Stimulated activated CD8-positive, alpha-beta memory T cell treated with anti-CD3 and anti-CD28 coated beads, Interleukin-7, amount 100 ng/mL, for 1 hour (primary cell): ENCODE measurements at places on chromosomes 6 and 20.
A peak's percentile ranks its signal among the peaks of the same experiment; 100 is the strongest.

- DNase-seq, result no peak
Measured at GRCh38 chr20:58511364-58511763, 3.8 kb downstream of the APCDD1L start.

DNA sequence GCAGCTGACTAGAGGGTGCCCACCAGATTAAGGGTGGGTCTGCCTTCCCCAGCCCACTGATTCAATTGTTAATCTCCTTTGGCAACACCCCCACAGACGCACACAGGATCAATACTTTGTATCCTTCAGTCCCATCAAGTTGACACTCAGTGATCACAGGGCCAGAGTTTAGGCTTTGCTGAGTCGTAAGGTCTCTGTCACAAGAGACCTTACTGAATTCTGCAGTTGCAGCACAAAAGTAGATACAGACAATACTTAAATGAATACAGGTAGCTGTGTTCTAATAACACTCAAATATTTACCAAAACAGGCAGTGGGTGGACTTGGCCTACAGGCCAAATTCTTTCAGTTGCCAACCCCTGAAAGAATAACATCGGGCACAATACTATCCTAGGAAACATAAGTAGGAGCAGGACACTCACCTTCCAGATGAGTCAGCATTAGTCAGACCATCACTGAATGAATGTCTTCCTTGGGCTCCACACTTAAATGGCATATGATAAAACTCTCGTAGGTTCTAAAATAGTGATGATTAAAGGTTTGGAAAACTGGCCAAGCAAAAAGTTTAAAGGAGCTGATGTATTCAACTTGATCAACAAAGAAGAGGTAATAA is 190.0 kb downstream of the UBE3D start:
- no peak for DNase-seq

- no peak for DNase-seq
Measured at GRCh38 chr6:161265554-161265953, 8.3 kb downstream of the AGPAT4 start.

DNA sequence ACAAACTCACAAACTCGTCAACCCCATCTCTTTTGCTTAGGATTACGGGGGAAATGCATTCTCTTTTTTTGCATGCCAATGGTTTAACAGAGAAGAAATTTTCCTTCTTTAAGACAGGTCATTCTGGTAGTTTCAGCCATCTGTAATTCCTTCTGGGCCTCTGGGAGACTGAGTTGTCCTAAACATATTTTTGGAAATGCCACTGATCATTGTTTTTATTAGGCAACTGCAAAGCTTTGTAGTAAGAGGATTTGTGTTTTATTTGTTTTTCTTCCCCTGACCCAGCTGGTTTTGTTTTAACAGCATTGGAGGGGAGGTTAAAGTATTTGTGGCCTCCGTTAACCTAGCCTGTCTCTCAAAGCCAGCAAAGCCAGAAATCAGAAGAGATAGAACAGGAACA is 73.1 kb upstream of the ISM1 start:
- no peak for DNase-seq

DNA sequence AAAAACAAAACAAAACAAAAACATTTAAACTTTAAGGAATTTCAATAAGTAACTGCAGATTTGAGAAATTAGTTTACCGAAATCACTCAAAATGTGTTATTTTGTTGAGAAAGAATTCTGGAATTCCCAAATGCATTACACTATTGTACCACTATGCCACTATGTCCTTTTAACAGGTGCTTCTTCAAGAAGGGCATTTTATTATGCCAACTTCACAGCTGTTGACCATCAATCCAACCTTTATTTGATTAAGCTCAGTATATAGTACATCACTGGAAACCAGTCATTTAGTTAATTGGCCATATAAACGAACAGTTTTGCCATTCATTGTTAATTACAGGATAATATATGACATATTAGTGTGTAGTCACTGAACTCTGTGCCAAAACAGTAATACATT is 221.7 kb downstream of the ARHGAP18 start:
- DNase-seq, result no peak

DNA sequence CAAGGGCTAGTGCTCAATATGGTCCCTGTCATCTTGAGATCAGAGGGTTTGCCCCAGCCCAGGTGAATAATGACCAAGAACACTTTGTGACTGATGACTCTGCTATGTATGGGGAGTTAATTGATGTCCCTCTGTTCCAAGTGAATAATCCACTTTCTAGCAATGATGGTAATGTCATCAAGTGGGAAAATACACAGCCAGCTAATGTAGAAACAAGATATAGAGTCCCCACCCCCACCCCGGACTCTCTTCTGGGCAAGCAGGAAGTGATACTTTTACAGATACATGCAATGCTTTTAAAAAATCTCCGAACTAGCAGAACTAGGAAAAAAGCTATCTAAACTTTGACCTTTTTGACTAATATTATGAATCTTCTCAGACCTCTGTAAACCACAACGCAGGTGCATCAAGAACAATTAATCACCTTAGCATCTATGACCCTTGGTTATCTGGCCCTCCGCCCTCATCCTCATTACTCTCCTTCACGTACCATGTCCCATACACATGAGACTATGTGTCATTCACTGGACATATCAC is 30.5 kb downstream of the CNR1 start:
- DNase-seq, result no peak

DNA sequence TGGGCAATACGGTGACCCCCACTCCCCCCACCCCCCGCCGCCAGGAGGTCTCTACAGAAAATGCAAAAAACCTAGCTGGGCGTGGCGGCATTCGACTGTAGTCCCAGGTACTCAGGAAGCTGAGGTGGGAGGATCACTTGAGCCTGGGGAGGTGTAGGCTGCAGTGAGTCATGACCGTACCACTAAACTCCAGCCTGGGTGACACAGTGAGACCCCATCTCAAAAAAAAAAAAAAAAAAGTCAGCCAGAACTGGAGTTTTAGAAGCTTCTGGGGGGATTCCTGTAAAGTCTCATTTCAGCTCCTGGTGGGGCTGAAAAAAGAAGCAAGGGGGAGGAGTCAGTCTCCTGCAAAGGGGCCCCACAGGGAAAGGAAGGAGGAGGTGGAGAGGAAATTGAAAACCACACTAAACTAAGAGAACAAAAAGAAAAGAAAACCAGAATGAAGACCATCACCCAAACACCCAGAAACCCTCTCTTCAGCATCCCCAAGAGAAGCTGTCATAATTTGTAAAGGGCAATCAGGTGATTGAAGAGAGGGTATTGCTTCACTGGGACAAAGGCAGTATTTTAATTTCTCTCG is 50.4 kb downstream of the NOL4L start:
- DNase-seq, result peak; percentile 24

GRCh38 chr6:138031850-138032249 is 75.4 kb downstream of the PERP start:
- no peak for DNase-seq

DNA sequence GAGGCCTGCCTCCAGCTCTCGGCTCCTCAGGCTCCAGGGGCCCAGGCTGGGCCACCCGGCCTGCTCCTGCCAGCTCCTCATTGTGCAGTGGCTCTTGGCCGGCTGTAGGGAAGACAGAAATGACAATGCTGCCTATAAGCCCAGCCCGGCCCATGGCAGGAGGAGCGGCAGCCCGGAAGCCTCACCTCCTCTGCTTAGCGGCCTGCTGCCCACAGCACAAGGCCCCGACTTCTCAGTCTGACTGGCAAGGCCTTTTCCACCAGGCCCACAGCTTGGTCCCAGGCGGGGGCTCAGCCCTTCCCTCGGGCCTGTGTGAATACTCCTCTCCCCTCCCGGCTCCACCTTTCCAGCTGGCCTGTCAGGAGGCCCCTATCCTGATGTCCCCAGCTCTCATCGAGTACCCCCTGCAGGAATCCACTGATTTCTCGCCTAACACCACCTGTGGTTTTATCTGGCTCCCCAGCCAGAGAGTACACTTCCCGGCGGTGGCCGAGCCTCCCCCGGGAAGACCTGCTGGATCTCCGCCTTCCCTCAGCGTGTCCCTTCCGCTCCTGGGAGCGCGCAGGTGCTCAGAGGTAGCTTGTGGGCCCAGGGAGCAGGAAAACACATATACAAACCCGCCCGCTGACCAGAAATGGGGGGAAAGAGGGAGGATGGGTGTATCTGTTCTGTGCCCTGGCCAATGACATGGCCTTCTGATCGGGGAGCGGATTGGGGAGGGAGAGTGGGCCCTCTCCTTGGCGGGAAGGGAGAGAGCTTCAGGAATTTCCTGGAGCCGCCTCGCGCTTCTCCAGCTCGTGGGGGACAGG is 963 bp downstream of the DDRGK1 start:
- DNase-seq, result no peak

DNA sequence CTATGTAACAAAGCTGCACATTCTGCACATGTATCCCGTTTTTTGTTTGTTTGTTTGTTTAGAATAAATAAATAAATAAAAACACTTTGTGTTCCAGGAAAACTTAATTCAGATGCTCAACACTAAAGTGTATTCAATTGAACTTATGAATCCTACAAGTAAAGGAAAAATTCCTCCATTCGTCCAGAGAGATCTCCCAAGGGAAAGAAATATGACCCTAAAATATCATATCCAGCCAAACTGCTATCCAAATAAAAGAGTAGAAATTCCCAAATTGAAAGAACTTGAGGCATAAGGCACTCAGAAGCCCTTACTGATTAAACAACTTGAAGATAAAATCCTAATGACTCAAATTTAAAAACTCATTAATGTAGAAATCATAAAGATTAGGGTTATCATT is 90.4 kb downstream of the MOXD1 start:
- DNase-seq, result no peak
